ENCODE measurements at places on chromosomes 16 and 17.

DNA sequence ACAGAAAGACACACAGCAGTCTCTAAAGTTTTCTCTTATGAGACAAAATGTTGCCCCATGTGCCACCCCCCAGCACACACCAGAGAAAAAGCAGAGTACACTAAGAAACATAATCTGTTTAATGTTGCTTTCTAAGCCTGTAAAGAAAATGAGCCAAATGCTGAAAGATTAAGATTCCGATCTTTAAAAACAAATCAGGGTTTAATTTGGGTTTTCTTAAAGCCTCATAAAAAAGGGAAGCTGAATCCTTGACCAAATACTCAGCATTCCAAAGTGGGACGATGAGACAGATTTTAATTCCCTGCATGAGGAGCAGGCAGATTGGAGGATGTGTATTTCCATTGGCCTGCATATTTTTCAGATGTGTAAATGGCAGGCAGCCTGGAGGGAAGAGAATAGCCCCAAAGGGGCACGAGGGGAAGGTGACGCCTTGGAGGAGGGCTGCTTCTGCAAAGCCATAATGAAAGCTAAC is 118.4 kb downstream of the COPRS start:
- no peak for DNase-seq

DNA sequence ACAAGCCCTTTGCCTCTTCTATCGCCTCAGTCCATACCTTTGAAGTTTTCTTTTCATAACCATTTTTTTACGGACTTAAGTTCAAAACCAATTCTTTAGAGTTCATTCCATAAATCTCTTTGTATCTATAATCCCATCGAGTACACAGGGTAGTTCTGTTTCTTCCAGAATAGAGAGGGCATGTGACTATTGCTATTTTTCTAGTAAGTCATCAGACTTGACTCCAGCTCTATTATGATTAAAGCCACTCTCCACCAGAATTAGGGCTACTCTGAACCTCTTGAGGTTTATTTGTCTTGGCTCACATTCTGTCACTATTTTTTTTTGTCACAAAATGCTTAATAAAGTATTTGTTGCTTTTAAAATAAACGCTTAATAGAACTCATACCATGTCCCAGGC is 191.9 kb upstream of the AXIN2 start:
- DNase-seq: no peak

DNA sequence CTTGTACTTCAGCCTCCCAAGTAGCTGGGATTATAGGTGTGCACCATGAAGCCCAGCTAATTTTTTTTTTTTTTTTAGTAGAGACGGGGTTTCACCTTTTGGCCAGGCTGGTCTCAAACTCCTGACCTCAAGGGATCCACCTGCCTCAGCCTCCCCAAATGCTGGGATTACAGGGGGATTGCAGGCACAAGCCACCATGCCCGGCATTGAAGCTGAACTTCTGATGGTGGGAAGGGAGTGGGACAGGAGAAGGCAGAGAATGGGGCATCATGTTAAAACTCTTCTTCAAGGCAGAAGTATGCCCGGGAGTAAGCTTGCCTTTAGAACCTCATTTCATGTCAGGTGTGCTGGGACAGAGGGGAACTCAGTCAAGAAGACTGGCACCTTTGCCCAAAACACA is 48.6 kb upstream of the ZFHX3 start:
- DNase-seq: no peak

DNA sequence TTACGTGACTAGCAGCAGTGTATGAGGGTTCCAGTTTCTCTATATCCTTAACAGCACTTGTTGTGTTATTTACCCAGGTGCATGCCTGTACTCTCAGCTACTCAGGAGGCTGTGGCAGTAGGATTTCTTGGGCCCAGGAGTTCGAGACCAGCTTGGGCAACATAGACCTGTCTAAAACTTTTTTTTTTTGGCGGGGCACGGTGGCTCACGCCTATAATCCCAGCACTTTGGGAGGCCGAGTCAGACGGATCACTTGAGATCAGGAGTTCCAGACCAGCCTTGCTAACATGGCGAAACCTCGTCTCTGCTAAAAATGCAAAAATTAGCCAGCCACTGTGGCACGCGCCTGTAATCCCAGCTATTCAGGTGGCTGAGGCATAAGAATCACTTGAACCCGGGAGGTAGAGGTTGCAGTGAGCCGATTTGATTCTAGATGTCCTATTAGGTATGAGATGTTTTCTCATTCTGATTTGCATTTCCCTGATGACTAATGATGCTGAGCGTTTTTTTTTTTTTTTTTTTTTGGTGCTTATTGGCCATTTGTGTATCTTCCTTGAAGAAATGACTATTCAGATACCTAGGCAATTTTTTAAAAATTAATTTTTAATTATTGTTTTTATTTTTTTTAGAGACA is 13.4 kb downstream of the CASC3 start:
- DNase-seq: no peak

GRCh38 chr16:7182510-7183109 is 150.0 kb upstream of the RBFOX1 start:
- no peak for DNase-seq

GRCh38 chr17:34623856-34624766 is 44.7 kb downstream of the TMEM132E start:
- DNase-seq: no peak

DNA sequence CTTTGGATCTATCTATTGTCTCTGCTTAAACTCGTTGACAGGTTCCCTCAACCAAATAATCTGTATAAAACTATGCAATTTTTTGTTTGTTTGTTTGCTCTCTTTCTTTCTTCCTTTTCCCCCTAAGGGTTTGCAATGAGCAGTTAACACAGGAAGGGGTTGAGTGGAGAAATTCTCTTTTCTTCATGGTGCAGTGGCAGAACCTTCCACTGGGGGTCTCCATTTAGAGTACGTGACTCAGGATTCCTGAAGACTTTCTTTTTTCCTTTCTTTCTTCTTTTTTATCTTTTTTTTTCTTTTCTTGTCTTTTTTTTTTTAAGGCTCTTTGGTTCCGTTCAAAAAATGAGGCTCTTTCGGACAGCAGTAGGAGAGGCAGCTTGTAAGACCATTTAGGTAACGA is 19.5 kb upstream of the RBFOX1 start:
- DNase-seq: no peak

GRCh38 chr16:85436636-85437165 is 176.4 kb upstream of the GSE1 start:
- no peak for DNase-seq

GRCh38 chr17:34578656-34579016 is 746 bp upstream of the TMEM132E start:
- DNase-seq: no peak

DNA sequence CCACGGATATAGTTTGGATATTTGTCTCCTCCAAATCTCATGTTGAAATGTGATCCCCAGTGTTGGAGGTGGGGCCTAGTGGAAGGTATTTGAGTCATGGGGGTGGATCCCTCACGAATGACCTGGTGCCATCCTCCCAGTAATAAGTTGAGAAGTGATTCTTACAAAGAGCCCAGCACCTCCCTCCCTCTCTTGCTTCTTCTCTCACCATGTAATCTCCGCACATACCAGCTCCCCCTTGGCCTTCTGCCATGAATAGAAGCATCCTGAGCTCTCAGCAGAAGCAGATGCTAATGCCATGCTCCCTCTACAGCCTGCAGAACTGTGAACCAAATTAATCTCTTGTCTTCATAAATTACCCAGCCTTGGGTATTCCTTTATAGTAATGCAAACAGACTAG is 41.9 kb upstream of the RBBP6 start:
- no peak for DNase-seq

DNA sequence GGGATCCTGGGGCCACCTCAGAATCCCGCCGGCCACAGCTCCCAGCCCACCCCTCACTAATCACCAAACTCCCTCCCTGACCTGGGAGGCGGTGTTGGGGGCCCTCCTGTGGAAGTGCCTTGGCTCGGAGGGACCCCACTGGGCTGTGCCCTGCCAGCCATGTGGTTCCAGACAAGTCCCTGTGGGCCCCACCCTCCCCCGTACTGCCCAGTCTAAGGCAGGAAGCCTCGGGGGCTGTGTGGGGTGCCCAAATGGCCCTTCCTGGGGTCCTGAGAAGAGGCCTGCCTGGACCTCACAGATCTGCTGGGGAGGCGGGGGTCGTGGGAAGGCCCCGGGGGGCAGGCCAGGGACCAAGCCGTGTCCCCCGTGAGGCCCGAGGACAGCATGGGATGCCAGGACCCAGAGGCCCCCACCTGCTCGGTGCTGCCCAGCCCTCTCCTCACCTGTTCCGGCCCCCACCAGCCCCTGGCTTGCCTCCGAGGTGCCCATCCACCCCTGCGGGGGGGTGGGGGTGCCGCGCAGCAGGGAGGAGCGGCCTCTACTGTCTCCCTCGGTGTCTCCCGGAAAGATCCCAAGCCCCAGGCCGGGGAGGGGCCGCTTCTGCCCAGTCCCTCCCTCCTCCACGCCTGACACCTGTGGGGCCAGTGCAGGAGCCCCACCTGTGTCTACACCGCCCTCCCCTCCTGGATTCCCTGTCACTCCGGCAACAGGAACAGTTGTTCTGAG is 9.3 kb upstream of the KREMEN2 start:
- no peak for DNase-seq

- DNase-seq: peak; percentile 60
These were observed 37.2 kb upstream of the ADGRG1 start for GRCh38 chr16:57591086-57591869.

GRCh38 chr16:59424714-59425273 is 690.7 kb upstream of the GOT2 start:
- DNase-seq: no peak

DNA sequence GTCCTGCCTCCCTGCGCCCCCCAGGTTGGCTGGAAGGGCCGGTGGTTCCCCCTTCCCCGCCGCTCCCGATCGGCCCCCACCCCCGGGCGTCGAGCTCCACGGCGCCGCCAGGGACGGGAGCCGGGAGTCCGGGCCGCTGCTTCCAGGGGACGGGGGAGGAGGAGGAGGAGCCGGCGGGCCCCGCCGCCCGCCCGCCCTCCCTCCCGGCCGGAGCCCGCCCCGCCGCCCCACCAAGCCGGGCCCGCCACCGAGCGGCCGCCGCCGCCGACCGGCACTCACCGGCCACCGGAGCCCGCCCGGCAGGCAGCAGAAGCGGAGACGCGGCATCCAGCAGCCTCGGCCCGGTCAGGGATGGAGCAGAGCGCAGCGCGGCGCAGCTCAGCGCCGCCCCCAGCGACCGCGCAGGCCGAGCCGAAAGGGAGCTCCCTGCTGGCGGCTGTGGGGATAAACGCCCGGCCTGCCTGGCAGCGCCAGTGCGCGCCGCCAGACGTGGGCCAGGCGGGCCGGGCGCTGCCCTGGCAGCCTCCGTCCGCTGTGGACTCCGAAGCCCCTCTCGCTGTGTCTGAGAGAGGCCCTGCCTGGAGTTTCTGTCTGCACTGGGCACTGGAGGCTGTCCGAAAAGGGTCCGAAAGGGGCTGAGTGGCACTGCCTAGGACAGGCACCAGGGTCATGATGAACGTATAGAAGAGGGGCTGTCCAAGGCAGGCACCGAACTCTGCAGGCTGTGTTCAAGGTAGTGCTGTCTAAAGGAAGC is at the start of gene MYO18A:
TSS of gene MYO18A (minus strand) at position 365 of the 754 bp plus-strand sequence. CDS start 13,458 bp downstream, outside the sequence.
- peak; percentile 76 for DNase-seq
